GOT3 (cell line): ENCODE measurements at places on chromosomes 13 and 19.
A peak's percentile ranks its signal among the peaks of the same experiment; 100 is the strongest.

DNA sequence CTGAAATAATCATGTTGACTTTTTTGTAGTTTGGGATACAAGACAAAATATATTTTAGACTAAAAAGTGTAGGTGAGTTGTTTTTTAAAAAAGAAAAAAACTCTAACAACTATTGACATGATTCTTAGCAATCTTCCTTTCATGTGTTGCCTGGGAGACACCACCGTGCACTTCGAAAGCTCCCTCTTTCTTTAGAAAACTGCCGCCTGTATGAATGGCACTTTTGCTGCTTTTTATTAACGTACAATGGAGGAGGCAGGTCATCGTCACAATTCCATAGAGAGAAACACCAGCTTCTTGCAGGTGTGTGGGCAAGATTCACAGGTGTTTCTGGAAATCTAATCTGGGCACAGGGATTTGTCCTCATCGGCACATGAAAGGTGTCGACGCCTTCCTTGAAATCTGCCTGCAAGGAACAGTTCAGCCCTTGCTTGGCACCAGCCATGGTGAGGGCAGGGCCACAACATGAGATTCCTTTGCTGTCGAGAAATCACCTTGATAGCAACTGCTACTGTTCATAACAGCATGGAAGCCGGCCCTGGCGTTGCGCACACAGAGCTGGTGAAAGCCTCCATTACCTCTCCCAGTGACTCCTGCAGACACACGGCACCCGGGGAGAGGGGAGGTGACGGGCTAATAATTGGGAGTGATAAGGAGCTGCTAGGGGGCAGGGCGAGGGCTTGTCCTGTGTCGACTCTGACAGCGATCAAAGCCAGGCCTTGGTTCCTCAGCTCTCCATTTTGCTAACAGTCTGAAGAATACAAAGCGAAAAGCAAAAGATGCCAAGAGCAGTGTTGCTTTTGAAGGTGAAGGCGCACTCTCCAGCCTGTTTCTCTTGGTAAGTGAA, 66.5 kb downstream of the EFNB2 start:
- no peak for DNase-seq

DNA sequence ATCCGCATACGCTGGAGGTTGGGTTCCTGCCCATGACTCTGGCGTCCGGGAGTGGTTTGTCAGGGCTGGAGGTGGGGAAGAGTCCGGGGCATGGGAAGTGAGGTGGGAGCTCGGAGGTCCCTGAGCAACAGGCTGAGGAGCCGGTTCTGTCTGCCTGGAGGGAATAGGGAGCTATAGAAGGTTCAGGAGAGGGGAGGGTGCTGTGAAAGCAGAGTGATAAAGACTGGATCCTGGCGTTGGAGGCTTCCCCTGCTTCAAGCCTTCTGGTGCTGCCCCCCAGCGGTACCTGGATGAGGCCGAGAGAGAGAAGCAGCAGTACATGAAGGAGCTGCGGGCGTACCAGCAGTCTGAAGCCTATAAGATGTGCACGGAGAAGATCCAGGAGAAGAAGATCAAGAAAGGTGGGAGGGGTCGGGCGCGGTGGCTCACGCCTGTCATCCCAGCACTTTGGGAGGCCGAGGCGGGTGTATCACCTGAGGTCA, 2.6 kb downstream of the HMG20B start:
- DNase-seq = no peak

- DNase-seq = no peak
Observed at GRCh38 chr19:46036744-46037128, 4.1 kb downstream of the IGFL4 start.

DNA sequence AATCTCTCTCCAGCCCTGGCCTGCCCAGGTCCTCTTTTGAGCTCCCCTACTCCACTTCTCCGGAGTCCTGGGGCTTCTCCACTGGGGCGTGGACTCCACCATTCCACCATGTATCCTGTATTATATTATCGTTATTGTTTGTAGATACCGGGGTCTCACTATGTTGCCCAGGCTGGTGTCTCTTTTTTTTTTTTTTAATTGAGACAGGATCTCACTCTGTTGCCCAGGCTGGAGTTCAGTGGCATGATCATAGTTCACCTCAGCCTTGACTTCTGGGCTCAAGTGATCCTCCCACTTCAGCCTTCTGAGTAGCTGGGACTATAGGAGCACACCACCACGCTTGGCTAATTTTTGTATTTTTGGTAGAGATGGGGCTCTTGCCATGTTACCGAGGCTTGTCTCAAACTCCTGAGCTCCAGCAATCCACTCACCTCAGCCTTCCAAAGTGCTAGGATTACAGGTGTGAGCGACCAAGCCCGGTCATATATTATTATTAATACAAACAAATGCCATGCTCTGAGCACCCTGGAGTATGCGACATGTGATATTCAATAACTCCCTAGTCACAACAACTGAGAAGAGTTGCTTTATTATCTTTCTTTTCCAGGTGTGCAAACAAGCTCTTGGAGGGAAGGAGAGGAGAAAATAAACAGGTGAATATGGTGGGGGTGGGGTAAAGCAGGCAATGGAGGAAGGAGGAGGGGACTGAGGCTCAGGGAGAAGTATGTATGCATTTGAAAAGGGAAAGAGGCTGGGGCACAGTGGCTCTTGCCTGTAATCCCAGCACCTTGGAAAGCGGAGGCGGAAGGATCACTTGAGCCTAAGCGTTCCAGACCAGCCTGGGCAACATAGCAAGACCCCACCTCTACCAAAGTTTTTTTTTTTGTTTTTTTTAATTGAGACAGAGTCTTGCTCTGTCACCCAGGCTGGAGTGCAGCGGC, 2.8 kb upstream of the CERS4 start:
- no peak for DNase-seq

DNA sequence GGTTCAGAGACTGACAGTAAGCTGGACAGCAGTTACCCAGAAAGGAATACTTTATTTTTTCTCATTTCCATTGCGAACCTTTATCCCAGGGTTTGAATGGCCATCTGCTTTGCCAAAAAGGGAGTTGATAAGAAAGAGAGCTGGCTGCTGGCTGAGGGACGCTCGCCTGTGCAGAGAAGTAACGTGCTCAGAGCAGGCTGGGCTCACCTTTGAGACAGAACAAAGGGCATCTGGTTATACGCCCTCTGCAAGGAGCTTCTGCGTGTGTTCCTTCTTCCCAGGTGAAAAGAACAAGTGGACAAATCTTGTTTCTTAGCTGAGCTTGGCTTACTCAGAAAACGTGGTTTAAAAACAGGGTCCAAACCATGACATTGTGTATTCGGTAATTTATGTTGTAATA, 47.4 kb downstream of the EFNB2 start:
- no peak for DNase-seq

DNA sequence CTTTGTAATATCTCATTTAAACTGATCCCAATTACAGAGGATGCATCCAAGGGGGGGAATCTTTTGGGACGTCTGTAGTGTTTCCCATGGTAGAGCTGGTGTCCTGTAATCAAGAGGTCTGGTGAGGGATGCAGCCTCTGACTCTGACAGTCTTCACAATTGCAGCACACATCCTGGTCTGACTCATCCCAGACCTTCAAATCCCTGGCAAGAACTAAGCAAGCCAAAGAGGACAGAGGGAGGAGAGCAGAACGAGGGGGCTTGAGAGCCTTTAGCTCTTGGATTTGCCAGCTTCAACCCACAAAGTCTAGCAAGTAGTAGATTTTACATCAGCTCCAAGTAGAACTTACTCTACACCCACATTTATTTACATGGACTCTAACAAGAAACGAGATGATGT, 17.3 kb upstream of the FCGBP start:
- DNase-seq = no peak

GRCh38 chr13:79647533-79647932, 166.6 kb downstream of the NDFIP2 start:
- DNase-seq = no peak

DNA sequence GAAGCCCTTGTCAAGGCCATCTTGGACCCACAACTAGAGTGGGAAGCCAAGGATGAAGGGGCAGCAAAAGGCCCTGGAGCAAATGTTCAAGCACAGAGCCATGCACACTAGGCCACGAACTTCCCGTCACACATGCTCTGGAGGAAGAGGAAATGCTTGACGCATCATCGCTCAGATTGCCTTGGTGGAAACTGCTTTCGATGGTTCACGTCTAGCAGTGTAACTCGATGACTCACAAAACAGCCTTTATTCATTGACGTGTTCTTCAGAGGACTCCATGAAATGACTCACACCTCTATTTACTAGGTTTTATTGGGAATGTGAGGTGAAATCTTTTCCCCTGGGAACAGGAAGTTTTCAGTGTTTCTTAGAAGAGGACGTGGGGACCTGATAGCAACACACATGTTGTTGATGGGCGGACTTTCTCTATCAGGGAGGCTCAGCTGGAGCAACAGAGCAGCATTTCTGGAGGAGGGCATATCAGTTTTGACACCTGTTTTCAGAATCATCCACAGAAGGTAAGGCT, 79.8 kb upstream of the FLT1 start:
- no peak for DNase-seq

- DNase-seq = no peak
Observed at GRCh38 chr19:44951179-44952159, 3.7 kb upstream of the CLPTM1 start.

GRCh38 chr19:14519860-14520407, 1.7 kb upstream of the DNAJB1 start:
- DNase-seq = no peak

- DNase-seq = peak; percentile 94
Observed at GRCh38 chr13:94674609-94675348, 37.6 kb downstream of the SOX21 start.

DNA sequence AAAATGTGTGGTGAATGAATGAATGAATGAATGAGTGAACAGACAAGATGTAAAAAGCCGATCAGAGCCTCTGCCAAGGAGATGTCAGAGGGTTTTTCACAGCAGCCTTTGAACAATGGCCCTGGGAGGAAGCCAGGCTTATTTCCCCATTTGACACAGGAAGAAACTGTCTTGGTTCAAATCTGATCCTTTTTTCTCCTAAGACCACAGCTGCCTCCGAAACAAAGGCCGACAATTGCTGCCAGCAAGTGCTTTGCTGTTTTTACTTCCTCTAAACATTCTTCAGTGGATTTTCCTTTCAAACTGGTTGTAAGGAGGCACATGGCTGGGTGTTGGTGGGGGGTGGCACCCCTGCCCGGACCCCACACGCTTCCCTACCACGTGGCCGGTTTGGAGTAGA, 44.2 kb upstream of the HOMER3 start:
- no peak for DNase-seq

DNA sequence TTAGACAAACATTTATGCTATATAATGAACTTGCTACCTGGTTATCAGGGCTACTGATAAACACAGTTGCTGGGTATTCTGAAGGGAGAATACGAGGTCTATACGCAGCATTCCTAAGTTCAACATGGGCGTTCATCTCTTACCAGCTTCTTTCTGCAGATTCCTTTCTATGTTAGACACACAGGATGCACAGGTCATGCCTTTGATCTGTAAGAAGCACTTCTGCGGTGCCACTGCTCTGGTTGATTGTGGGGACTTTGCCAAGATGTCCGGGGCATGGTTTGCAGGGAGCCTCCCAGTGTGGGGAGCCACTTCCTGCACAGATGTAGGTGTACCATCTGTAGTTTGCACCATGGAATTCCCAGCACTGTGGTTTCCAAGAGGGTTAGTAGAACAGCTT, 40.9 kb downstream of the ATP7B start:
- DNase-seq = no peak

DNA sequence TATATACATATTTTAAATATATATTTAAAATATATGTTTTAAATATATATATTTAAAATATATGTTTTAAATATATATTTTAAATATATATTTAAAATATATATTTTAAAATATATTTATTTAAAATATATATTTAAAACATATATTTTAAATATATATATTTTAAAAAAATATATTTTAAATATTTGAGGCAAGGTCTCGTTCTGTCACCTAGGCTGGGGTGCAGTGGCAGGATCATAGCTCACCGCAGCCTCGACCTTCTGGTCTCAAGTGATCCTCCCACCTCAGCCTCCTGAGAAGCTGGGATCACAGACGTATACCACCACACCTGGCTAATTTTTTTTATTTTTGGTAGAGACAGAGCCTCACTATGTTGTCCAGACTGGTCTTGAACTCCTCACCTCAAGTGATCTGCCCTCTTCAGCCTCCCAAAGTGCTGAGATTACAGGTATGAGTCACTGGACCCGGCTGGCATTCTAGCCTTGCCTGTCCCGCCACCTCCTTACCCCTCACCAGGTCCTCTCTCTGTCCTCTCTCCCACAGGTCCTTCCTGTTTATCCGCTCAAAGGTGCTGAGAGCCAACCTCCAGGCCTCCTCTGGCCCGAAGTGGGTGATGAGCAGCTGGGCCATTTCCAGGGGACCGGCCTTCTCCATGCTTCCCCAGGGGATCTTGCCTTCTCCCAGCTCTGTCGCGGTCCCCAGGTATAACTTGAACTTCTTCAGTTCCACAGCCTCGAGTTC, 564 bp downstream of the NLRP12 start:
- DNase-seq = no peak

GRCh38 chr19:9622531-9622930, 1.5 kb upstream of the ZNF561 start:
- DNase-seq = no peak

GRCh38 chr19:45994456-45994997, 740 bp upstream of the CCDC61 start:
- DNase-seq = no peak

GRCh38 chr13:41542281-41542680, 84.9 kb downstream of the RGCC start:
- DNase-seq = no peak

- no peak for DNase-seq
Observed at GRCh38 chr13:50644081-50644871, 199.2 kb downstream of the DLEU7 start.

- DNase-seq = no peak
Observed at GRCh38 chr19:15417699-15418098, 1.1 kb downstream of the AKAP8L start.

DNA sequence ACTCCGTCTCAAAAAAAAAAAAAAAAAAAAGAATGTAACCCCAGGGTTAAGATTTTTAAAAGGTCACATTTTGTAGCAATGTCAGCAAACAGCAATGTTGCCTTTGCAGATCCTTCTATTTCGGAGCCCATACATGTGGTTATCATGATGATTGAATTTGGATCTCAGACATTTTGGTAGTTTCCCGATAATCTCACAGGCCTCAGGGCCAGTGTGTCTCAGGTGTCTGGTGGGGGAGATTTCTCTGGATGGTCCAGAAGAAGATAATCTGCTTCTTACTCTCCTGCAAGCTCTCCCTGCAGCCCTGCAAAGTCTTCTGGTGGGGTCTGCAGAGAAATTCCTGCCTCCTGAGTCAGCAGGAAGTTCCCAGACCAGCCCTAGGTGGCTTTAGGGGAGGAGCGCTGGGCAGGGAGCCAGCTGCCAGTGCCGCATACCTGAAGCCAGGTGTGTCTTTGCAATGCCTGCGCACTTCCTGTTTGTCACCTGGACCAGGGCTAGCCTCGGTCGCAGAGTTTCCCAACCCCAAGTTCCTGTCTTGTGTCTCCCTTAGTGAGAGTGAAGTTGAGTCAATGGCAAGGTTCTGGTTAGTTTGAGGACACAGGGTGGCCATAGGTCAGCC, 1.4 kb downstream of the SH2D3A start:
- DNase-seq = no peak

- DNase-seq = no peak
Observed at GRCh38 chr13:34179481-34179880, 361.5 kb downstream of the RFC3 start.

- no peak for DNase-seq
Observed at GRCh38 chr13:112215871-112216270, 148.9 kb downstream of the SOX1 start.

GRCh38 chr19:45380107-45380506, 9.7 kb upstream of the ERCC2 start:
- no peak for DNase-seq

GRCh38 chr19:46435009-46435408, 6.3 kb upstream of the PNMA8C start:
- no peak for DNase-seq
